Inflammatory macrophage (primary cell): ENCODE measurements at places on chromosomes 1 and 21.

DNA sequence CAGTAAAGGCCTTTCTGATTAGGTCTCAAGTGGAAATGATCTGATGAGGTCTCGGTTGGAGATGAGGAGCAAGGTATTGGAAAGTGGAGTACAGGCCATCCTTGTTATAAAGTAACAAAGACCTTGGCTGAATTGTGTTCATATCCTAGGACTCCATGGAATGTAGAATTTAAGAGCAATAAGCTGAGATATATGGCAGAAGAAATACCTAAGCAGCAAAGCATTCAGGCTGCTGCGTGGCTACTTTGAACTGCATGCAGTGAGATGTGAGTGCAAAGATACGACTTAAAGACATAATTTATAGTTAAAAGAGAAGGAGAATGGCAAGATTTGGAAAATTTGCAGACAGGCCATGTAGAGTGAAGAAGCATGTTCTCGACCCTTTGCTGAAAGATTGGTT, 11.2 kb upstream of the XPR1 start:
- no peak for DNase-seq

GRCh38 chr1:206529425-206529824, 22.1 kb downstream of the RASSF5 start:
- DNase-seq: no peak

DNA sequence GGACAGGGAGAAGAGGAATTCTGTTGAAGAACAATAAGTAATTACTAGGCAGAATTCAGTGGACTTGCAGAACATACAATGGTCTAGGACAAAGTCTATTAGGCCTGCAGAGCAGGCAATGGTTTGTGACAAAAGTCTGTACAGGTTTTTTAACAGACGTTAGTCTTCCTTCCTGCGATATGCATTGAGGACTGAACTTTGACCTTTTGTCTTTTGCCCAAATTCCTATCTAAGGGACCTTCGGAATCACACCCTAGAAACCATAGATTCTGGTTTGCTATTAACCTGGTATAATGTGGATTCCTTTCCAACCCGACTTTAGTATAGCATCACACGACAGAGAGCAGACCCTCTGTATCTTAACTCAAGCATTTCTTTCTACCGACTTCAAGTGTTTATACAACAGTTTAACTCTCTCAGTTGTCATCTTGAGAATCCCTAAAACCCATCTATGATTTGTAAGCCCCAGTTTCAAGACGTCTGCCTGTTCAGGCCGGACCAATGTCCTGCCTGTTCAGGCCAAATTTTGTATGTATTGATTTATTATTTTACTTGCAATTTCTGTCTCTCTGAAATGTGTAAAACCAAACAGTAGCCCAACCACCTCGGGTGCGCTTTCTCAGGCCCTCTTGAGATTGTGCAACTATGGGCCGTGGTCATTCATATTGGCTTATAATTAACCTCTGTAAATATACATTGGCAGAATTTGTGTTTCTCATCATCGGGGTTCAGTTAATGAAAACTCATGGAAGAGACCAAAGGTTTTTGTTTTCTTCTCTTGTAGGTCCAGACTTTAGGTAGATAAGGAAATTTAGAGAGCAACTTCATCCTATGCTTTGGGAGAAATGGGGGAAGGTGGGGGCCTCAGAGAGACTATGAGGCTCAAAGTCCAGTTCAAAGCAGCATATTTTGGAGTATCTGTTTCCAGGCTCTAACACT, 76.9 kb upstream of the TNFSF18 start:
- no peak for DNase-seq

DNA sequence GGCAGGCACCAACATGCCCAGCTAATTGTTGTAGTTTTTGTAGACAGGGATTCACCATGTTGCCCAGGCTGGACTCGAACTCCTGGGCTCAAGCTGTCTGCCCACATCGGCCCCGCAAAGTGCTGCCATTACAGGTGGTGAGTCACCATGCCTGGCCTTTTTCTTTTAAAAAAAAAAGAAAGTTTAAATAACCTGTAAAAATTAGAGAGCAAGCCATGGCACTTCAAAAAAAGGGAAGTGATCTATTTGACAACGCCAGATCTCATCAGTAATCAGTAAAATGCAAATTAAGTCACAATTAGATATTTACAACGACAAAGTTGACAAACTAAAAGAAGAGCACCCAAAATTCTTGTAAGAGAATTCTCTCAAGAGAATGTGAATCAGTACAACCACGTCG, 2.9 kb upstream of the RBBP5 start:
- DNase-seq: no peak

- DNase-seq: peak; percentile 15
Observed at GRCh38 chr1:221612047-221612777, 129.7 kb downstream of the DUSP10 start.
